ENCODE measurements at places on chromosomes 11 and 22.

DNA sequence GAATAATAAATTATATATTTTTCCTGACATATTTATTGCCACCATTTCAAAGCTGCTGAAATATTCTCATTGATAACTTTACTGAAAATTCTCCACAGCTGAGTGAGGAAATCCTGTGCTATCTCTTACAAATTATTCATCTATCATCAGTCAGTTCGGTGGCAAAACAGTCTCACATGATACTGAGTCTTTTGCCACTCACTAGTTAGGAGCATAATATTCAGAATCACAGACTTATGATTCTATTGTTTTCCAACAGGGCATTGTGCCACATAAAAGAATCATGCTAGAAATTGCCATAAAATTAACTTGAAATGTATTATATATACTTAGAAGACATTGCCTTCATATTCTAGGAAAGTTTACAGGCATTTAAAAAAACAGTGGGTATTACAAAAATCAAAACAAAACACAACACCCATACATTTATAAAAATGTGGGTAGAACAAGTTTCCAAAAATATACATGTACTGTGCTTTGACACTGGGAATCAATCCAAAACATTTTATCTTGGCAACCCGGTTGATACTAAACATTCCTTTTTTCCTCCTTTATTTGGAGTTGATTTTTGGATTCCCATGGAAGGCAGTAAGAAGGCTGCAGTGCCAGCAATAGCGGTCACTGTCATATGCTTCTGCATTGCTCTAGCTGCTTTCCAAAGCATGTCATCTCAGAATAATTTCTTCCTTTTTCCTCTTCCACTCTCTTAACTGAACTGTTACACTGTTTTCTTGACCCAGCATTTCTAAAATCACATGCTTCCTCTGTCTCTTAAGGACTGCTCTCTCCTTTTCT, 42.5 kb downstream of the ATG16L2 start:
- no peak for DNase-seq

GRCh38 chr11:128852327-128853023, 14.6 kb downstream of the KCNJ1 start:
- DNase-seq, result no peak

DNA sequence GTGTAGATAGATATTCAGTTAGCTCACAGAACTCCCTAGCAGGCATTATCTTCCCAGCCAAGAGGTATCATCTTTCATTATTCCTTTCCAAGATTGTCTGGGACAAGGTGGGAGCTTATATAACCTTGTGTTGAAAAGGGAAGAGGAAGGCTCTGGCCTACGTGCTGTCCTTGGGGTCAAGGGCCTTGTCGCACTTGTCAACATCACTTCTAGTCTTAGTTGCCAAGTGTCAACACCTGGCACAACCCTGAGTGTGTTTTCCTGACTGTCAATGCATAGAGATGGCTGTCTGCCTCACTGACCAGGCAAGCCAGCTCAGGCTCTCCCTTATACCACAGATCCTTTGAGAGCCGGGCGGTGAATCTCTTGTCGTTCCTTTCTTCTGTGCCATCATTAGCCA, 331.9 kb downstream of the CNTN5 start:
- no peak for DNase-seq

- DNase-seq, result no peak
Measured at GRCh38 chr22:24973872-24974271, 21.4 kb downstream of the KIAA1671 start.

- no peak for DNase-seq
Measured at GRCh38 chr11:68330700-68331337, 18.4 kb downstream of the LRP5 start.

DNA sequence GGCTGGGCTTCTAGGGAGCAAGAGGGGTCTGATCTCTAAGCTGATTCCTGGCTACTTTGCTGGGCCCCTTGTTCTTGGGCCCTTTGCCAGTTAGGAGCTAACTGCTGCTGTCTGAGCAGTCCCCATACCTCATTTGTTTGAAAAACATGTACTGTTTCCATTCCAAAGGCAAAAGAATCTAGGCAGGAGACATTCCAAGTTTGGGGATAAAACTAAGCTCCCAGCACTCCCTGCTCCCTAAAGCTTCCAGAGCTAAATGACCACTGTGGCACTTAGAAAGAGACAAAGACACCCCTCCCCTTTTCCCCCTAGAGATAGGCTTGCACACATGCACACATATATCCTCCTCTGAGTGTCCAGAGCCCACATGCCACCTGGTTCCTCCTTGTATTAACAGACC, 22.7 kb upstream of the RRM1 start:
- DNase-seq, result no peak

DNA sequence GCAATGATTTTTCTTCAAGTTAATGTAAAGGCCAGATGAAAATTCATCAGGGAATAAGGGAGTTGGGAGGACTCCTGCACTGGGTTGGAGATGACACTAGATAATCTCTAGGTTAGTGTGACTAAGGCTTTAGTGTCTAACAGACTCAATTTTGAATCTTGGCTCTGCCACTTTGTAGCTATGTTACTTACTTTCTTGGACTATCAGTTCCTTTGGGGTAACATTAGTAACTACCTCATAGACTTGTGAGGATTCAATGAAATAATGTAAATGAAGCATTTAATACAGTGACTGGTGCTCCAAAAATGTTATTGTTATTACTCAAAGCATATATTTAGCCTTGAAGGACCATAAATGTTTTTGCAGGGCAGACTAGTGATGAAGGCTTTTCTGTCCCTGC, 9.6 kb upstream of the CCDC89 start:
- no peak for DNase-seq

DNA sequence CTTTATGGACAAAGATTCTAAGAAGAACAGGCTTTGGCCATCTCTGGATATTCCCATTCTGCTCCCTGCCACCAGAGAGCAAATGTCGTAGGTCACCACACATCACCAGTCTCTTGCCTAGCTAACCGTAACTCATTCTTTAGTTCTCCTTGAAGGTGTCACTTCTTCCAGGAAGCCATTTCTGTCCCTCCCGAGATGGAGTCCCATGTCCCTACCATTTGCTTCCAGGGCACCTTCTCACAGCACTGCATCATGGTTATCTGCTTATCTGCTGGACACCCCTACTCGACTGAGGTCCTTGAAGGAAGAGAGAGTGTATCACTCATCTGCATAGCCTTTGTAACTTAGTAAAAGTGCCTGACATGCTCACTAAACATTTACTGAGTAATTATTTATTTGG, 47.6 kb downstream of the FAM83F start:
- no peak for DNase-seq

GRCh38 chr11:119196833-119197483, 9.2 kb upstream of the CBL start:
- DNase-seq, result peak; percentile 76

DNA sequence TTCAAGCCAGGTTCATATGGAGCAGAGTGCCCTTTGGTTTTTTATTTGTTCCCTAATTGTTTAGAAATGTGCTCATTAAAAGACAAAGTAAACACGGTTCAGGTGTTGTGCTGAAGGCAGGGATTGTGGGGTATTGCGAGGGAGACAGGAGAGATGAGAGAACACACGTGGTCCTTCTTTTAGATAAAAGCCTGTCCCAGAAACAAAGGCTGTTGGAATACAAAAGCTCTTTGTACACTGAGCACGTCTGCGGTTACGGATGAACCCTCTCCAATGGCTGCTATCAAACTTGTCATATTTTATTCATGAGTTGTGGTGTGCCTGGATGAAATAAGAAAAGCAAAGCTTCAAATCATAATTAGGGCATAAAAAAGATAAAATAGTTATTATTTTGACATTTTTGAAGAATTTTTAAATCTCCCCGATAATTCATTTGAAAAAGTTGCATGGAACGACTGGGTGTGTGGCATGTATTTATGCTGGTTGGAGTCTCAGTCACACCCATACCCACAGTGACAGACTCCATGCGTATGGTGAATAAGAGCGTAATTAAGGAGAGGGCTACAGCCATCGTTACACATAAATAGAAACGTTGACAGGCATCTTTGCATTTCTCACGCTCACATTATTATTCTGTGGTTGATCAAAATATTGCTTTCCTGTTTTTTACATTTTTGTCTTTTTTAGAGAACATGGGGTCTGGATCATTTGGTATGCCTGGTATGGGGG, 92.9 kb downstream of the NELL1 start:
- no peak for DNase-seq

DNA sequence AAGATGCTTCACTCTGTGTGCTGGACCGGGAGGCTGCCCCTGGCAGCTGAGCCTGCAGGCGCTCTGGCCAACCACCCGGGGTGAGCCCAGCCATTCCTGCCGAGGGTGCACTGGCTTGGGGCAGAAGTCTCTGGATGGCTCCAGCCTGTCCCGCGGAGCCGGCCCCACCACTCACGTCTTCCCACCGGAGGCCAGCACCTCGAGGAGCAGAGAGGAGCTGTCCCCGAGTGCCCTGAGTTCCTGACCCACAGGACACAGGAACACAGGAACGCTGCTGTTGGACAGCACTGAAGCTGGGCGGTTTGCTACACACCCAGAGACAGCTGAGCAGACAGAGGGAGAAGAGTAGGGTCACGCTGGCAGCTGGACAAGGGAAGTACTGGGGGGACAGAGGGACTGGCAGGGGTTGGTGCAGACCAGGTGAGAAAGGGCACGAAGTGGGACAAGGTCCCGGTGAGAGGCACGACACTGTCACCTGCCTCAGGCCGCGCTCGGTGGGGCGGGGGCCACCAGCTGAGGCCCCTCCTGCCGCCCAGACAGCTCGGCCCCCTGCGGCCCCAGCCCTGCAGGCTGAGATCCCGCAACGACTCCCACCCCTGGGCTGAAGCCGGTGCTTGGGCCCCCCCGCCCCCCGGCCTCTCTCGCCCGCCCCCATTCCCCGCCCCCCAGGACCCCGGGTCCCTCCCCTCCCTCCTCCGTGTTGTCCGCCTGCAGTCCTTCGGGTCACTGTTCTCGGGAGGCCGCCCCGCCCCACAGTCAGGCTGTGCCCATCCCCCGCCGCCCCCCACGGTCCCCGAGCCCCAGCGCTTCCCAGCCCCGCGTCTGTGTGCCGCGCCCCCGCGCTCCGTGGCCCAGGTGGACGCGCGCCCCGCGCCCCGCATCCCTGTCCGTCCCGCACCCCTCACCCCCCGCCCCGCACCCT, 624 bp upstream of the B4GALNT4 start:
- no peak for DNase-seq

DNA sequence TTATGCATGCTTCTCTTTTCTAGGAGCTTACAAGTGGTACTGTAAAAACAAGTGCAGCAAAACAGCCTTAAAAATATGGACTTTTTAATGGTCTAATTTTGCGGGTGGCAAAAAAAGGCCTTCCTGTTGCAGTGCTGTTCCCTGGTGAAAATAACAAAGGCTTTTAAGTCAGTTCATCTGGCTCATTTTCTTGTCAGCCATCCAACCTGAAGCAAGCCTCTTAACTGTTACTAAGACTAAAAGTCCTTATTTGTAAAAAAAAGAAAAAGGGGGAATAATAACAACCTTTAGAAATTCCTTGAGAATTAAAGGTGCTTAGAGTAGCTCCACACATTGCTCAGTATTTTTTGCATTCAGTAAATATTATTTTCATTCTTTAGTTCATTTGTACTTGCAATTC, 200.5 kb upstream of the CHORDC1 start:
- DNase-seq, result no peak

- DNase-seq, result no peak
Measured at GRCh38 chr22:27695925-27696324, 105.6 kb downstream of the MN1 start.

- DNase-seq, result no peak
Measured at GRCh38 chr11:120527111-120527761, 15.7 kb downstream of the GRIK4 start.

GRCh38 chr11:110855191-110855590, 143.0 kb upstream of the ARHGAP20 start:
- no peak for DNase-seq

DNA sequence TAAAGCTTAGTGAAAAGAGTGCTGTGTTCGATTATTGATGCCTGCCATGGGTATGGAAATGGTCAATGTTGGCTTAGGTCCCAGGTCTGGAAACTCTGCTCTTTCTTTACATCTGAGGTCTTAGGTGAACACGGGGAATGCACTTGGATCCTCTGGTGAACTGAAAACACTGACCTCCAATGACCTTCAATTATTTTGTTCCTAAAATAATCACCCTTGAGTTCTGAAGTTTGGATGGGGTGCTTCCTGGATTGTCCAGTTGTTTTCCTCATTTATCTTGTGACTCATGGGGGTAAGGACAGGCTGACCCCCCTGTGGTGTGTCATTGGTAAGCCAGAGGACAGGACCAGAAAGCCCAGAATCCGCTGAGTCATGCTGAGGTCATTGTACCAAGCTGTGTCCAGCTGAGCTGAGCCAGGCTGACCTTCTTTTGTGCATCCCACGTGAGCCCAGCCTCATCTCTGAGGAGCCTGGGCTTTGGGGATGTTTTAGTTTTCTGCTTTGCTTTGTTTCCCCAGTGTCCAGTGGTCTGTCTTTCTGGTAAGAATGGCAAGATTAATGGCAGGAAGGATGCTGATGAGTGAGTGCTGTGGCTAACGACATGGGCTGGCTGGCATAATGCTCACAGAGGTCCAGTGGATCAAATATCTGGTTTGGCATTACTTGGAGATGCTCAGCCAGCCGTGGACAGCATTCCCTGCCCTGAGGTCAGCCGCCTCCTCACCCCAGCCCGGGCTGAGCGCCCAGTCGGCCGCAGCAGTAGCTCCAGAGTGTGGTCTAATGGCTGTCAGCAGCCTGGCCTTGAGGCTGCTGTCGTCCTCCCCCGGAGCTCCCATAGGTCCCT, 35.6 kb downstream of the AMPD3 start:
- DNase-seq, result peak; percentile 94

DNA sequence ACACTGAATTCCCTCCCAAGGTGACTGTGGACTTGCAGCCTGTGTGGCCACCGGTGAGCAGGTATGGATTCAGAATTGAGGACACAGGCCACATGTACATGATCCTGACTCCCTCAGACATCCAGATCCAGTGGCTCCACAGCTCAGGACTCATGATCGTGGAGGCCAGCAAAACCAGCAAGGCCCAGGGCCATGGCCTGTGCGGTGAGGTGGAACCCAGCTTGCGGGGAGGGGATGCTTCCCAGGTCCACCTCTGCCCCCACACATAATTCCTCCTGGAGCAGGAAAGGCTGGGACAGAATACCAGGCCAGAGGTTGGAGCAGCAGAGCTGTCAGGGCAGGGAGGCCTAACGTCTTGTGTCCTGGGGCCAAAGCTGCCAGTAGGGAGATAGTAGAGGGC, 82.1 kb downstream of the OTOG start:
- no peak for DNase-seq

DNA sequence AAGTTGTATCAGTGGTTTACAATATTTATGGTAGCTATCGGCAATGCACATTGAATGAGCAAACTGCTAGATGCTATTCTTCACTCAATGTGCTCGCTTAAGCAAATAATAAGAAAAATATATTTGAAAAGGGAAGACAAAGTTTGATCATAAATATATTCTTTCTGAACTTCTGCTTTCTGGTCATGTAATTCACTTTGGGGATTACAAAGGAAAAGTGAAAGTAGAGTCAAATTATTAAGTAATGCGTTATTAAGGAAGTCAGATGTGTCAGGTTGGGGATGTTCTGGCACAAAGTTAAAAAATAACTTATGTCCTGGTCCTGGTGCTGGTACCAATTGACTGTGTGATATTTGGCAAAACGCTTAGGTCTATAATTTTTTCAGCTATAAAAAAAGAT, 98.0 kb upstream of the TRIM77 start:
- DNase-seq, result no peak

Data from HCT116 (cell line).